ENCODE measurements at places on chromosomes 1 and 21.

- DNase-seq, result no peak
Observed at GRCh38 chr21:46540087-46540710, 64.7 kb downstream of the S100B start.

GRCh38 chr1:155175927-155176371 lies 2.3 kb downstream of the TRIM46 start:
- DNase-seq, result no peak

DNA sequence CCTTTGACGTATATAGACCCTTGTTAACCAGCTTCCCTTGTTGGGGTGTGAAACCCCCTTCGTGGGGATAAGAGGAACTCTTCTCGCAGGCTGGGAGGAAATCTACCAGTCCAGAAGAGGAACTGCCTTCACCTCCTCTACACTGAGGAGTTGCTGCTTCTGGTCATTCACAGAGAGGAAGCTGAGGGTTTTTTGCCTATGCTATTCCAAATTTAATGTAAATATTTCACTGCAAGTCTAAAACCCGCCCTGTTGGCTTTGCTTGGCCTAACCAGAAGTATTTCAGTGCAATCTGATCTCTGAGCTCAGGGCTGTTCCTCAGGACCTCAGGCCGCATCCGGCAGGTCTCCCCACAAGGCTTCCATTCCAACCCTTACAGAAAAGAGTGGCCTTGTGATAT lies 150.1 kb downstream of the HIVEP3 start:
- DNase-seq, result no peak

DNA sequence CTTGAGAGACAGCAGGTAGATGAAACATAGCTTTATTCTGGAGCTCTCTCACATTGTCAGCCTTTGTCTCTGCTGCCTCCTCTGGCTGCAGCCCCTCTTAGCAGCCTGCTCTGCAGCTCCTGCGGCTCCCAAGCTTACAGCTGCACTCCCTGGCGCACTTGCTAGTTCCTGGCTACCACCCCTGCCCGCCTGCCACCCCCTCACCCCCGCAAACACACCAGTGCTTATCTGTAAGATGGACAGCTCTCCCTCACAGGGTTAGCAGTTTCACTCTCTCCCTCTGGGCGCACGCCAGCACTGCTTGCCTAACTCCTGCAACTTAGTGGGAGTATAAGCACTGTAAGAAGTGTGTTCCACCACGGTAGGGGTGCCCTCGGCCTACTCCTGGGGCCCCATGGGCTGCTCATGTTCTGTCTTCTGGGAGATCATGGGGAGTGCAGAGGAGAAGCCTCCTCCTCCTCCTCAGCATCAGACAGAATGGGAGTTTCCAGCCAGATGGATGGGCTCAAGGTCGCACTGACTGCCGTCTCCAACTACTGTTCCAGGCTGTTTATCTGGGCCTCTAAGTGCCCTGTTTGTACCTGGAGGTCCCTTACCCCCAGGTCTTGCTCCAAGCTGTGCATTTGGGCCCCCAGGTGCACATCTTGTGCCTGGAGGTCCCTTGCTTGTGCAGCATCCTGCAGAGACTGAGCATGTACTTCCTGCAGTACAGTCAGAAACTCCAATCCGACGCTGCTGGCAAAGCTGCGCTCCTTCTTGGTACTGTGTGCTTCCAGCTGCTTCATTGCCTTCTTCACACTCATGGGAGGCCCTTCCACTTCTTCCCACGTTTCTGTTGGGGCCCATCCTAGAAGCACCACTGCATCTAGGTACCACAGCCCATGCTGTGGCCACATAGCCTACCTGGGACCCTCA lies 1388.1 kb downstream of the AMY1C start:
- DNase-seq, result no peak

- no peak for DNase-seq
Observed at GRCh38 chr1:241870336-241870735, 22.3 kb downstream of the EXO1 start.

DNA sequence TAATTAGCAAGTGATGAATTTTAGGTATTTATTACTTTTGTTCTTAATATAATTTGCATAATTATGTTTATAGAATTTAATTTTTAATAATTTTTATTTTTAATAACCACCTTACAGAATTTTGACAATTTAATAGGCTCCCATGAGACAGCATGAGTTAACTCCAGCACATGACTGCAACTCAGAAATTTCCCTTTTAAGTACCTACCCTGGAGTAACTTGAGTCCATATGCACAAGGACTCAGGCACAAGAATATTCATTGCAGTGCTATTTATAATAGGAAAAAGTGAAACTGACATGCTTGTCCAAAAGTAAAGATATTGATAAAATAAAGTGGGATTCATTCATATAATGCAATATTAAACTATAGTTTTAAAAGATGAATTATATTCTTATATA lies 54.1 kb upstream of the C1orf53 start:
- DNase-seq, result no peak

- DNase-seq, result no peak
Observed at GRCh38 chr1:15974855-15975254, 1.0 kb downstream of the ZBTB17 start.

DNA sequence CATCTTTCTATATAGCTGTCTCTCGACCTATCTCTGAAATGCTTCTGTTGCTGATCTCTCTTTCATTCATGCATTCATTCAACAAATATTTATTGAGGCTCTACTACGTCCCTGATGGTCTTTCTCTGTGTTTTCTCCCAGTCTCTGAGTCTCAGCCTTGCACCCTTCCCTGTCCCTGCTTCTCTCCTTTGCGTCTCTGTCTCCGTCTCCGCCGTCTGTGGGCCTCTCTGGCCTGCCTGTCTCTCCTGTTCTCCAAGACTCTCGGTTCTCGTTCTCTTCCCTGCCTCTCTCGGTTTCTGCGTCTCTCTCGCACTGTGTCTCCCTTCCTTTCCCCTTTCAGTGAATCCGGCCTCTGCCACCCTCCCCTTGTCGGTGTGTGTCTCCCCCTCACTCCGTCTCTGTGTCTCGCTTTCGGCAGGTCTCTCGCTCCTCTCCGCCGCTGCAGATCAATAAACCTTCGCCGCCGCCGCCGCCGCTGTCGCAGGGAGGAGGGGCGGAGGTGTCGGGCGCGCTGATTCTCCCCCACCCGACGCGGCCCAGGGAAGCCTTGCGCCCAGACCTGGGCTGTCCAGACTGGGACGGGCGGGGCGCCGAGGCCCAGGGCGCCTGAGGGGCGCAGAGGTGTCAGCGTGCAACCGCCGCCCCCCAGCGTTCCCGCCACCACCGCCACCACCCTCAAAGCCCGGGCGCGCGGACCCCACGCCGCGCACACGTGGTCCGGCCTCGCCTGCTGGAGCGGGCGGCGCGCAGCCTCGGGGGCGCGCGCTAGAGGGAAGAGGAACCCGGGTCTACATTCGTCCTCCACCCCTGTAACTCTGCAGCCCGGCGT lies 3.0 kb downstream of the EFNA3 start:
- DNase-seq, result no peak

- peak; percentile 17 for DNase-seq
Observed at GRCh38 chr21:41895643-41896493, 16.7 kb upstream of the PRDM15 start.

- no peak for DNase-seq
Observed at GRCh38 chr1:37660664-37661063, 26.0 kb upstream of the RSPO1 start.

- DNase-seq, result no peak
Observed at GRCh38 chr1:41800311-41800829, 118.4 kb downstream of the HIVEP3 start.

DNA sequence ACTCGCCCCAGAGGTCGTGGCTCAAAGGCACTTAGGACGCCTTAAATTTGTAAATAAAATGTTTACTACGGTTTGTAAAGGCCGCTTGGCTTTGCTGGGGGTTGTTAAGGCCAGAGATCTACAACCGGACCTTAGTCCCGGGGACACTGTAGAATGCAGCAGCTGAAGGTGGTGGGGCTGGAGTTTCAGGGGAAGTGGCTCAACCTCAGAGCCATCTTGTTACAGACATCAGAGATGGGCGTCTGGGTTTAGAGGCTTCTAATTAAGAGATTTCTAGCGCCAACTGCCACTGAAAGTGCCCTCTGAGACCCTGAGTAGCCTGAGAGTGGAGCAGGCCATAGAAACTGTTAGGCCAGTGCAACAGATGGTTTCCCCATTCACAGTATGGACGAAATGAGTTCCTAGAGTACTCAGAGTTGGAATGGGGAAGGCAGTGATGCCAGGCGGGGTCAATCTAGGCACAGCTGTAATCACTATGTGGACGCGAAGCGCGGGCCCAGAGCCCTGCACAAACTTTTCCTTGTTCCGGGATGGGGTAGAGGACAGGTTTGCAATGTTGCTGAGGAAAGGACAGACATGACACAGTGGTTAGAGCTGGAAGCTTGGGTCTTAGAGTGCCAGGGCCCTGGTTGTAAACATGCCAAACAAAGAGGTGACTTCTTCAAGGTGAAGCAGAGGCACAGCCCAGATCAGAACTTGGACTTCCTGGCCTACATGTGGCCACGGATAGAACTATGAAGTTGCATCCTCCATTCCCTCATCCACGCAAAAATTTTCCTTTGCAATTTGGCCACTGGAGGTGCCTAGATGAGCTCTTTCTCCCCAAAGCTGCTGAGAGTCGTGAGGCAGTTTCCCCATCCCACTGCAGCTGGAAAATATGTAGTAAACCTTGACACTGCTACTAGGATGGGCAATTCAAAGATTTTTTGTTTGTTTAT lies 6.0 kb downstream of the HLX start:
- DNase-seq, result no peak

GRCh38 chr1:30451532-30452125 lies 271.8 kb downstream of the MATN1 start:
- no peak for DNase-seq

DNA sequence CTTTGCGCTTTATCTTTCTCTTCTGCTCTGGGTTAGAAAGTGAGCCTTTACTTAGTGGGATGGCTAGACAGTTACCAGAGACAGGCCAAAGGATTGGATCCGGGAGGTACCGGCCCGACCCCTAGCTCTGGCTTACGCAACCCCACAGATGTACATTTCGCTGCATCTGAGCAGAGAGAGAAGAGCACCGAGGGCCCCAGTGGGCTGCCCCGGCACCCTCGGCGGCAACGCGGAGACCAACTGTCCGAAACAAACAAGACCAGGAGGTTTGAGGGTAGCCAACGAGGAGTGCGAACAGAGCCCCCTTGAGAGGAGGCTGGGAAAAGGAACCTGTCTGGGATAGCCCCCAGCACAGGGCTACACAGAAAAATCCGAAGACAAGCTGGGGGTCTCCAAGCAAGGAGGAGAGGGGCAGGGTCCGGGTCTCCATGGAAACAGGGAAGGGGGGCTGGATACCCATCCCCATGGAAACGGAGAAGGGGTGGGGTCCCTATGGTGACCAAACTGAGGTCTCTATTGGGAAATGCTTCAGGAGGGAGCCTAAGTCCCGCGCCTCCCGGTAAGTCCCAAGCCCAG lies 373 bp downstream of the MTF1 start:
- DNase-seq, result no peak

- no peak for DNase-seq
Observed at GRCh38 chr1:239872626-239873025, 219.1 kb upstream of the FMN2 start.

DNA sequence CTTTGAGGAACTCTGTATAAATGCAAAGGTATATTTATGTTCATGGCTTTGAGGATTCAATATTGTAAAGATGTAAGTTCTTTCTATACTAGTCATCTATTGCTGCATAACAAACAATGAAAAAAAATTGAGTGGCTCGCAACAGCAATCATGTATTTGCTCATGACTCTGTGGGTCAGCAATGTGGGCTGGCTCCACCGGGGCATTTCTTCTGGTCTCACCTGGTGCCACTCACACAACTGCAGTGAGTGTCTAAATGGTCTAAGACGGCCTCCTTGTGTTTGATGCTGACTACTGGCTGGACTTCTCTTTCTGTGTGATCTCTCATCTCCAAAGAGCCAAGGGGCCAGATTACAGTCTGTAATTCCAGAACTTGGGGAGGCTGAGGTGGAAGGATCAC lies 45.1 kb upstream of the EXO1 start:
- no peak for DNase-seq

DNA sequence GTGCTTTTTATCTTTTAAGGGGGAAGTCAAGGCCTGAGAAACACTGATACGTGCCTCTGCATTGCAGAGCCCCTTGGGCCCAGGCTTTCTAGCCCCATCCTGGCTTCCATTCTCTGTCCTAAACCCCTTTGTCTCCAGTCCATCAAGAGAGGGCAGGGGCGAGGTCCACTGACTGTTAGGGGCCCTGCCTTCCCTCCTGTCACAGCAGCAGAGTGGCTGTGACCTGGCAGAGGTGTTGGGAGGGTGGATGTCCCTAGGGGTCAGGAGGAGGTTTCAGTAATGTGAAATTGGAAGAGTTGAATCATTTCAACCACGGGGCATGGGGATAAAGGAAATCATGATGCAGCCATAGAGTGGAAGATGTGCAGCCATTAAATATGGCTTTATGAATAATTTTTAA lies 24.0 kb downstream of the SOX13 start:
- no peak for DNase-seq

GRCh38 chr1:244180256-244180655 lies 129.2 kb downstream of the ZBTB18 start:
- DNase-seq, result no peak

- no peak for DNase-seq
Observed at GRCh38 chr1:169022648-169023047, 83.8 kb upstream of the ATP1B1 start.

- DNase-seq, result no peak
Observed at GRCh38 chr1:171107262-171107940, 16.7 kb downstream of the FMO3 start.

DNA sequence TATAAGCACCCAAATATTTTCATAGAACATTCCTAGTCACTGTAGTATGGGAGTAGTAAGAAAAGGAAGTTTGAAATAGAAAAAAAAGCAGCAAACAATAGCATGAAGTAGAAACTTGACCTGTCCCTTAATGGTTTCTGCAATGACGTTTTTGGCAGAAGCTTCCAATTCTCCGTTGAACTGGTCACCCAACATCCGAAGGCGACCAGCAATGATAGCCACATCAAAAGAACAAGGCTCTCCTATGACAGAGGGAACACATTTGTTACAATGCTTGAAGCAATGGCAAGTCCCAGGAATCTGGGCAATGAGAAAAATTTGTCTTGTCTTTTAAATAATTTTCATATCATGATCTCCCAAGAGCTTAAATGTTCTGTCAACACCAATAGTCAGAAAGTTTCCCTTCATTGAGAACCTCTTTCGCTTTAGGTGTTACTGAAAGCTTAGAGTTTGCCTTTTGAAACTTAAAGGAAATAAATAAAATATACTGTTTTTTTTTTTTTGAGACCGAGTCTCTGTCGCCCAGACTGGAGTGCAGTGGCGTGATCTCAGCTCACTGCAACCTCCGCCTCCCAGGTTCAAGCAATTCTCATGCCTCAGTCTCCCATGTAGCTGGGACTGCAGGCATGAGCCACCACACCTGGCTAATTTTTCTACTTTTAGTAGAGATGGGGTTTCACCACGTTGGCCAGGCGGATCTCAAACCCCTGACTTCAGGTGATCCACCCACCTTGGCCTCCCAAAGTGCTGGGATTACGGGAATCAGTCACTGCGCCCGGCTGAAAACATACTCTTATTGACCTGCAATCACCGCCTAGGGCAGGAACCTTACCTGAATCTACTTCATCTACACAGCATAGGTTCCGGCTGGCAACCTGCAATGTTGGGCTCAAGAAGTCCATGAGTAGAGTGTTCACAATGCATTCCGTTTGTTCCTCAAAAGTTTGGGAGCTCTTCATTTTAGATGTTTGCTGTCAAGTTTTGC lies 672 bp downstream of the BCL2L15 start:
- no peak for DNase-seq

- peak; percentile 19 for DNase-seq
Observed at GRCh38 chr1:18950401-18951026, 6.0 kb downstream of the IFFO2 start.
